Activated T-cell treated with anti-CD3 and anti-CD28 coated beads, Interleukin-2, amount 50 U/mL, for 4 hours (primary cell): ENCODE measurements at places on chromosomes 16 and 17. TPM values are rescaled to one million over a fixed set of nuclear protein-coding genes. Genes with fewer than 3 reads are reported as not detected.
A peak's percentile ranks its signal among the peaks of the same experiment; 100 is the strongest.

GRCh38 chr17:44188576-44189403, 2.0 kb downstream of the TMUB2 start:
- no peak for DNase-seq

FNDC8 gene
- total RNA-seq: not detected

DNA sequence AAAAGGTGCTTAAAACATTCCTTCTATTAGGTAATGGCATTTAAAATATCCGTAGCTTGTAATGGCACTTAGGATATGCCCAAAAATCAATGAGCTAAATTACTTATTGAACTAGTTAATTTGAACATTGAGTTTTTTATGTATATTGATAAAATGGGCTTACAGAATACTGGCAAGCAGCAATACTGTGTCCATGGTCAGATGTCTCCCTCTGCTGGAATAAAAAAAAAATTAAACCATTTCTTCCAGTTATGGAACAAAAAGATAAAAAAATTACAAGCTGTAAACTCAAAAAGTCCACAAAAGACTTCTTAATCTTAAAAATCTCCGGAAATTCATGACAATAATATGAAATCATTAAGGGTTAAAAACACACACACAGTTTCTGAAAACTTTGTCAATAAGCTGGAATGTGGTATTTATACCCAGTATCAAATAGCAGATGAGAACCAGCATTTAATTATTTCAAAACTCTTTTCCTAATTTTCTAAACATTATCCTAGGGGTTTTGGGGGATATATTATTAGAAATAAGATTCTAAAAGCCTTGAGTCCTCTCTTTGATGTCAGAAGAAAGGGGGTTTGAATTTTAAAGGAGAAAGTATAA, 21.5 kb upstream of the PSMD7 start:
- no peak for DNase-seq

STAC2 gene
- not detected for total RNA-seq

PIMREG gene
- total RNA-seq: 0.82 TPM

PLCD3 gene
- total RNA-seq: 3.5 TPM

DNA sequence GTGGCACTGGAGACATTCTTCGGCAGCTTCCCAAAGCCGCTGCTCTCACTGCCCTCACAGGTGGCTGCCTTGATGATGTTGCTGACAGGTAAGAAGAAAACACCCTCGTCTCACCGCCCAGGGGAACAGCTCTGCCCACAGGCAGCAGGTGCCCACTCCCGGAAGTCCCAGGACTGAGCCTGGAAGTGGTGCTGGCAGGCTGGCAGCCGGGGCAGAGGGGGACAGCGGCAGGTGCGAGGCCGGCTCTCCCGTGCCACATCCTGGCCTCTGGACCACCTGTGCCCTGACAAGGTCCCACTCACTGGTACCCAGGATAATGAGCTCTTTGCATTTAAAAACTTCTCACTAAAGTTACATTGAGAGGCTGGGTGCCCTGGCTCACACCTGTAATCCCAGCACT, 20.4 kb downstream of the CEP131 start:
- DNase-seq: no peak

KLHL11 gene
- 27.7 TPM for total RNA-seq

CLEC19A gene
- total RNA-seq: not detected

DNA sequence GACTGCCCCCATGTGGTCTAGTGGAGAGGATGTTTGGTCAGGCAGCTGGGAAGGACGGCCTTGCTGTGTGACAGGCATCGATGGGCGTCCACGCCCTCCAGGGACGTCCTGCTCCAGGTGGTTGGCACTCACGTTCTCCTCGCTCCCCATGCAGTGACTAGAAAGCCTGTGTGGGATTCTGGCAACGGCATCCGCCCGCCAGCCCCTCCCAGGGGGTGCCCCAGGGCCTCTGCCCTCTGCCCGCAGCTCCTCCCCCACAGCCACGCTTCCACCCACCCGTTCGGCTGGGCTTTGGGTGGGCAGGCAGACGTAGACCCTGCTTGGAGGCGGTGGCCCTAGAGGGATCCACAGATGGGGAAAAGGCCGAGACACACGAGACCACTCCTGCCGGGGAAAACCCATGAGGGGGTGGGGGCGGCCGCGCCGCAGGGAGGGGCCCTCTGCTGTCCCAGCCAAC, 4.7 kb upstream of the IL17C start:
- DNase-seq: peak; percentile 43
